ENCODE measurements at places on chromosomes 16 and 17. TPM values are rescaled to one million over a fixed set of nuclear protein-coding genes. Genes with fewer than 3 reads are reported as not detected.

The INO80E gene
- total RNA-seq, result 13.0 TPM

The OR2C1 gene
- total RNA-seq, result not detected

The ALOXE3 gene
- total RNA-seq, result not detected

The CCL17 gene
- not detected for total RNA-seq

DNA sequence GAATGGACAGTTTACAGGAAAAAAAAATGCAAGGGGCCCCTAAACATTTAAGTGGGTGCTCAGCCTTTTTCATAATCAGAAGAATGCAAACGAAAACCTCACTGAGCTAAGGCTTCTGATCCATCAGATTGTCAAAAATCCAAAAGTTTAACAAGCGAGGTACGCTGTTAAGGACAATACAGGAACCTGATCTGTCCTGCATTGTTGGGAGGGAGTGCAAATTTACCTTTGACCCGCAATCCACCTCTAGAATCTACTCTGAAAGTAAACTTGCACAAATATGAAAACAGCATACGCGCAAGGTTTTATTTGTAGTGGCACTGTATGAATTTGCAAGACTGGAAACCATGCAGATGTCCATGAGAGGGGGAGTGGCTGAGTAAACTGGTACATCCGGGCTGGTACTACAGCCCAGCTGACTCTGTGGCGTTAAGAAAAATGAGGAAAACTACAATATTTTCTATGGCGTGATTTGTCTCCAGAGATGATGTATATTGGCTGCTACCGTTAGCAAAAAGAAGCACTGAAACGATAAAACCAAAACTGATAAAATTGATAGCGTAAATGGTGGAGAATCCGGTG is 28.8 kb upstream of the ST6GALNAC1 start:
- DNase-seq, result peak; percentile 26

DNA sequence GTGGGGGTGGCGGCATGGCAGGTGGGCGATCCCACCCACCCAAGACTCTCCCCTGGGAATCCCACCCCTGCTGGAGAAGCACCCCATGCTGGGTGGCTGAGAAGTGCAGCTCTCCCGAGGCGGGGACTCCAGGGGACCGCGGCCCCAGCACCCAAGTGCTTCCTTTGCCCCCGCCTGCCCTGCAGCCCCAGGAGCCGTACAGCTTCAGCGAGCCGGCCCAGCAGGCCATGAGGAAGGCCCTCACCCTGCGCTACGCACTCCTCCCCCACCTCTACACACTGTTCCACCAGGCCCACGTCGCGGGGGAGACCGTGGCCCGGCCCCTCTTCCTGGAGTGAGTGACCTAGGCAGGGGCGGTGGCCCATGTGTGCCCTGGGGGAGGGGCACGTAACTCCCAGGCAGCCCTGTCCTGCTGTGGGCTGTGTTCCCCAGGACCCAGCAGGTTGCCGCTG is 11.7 kb downstream of the GAA start:
- DNase-seq, result no peak

DNA sequence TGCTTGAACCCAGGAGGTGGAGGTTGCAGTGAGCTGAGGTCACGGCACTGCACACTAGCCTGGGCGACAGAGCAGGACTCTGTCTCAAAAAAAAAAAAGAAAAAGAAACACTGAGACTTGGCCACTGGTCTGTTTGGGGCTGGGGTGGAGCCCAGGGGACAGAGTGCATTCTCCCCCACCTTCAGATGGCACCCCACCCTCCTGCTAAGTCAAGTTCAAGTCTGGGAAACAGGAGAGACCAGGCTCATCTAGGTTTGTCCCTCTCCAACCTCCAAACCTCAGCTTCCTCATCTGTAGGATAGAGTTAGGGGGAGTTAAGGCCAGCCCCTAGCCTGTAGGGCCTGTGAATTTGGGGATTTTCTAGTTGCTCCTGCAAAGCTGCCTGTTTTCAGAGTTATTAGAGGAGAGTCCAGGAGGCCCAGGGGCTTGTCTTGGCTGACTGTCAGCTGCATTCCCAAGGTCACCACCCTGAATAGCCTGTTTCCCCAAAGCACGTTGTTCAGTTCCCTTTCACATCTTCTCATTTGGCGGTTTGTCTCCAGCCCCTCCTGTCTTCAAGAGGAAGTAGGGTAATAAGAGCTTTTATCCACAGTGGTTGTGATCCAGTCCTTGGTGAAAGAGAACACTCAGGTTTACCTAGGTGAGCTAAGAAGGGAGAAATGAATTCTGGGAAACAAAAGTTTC is 2.2 kb downstream of the MT3 start:
- DNase-seq, result no peak

GRCh38 chr16:1677339-1677738 is 740 bp upstream of the JPT2 start:
- no peak for DNase-seq

GRCh38 chr17:48915459-48916282 is 7.5 kb downstream of the UBE2Z start:
- DNase-seq, result peak; percentile 71

DNA sequence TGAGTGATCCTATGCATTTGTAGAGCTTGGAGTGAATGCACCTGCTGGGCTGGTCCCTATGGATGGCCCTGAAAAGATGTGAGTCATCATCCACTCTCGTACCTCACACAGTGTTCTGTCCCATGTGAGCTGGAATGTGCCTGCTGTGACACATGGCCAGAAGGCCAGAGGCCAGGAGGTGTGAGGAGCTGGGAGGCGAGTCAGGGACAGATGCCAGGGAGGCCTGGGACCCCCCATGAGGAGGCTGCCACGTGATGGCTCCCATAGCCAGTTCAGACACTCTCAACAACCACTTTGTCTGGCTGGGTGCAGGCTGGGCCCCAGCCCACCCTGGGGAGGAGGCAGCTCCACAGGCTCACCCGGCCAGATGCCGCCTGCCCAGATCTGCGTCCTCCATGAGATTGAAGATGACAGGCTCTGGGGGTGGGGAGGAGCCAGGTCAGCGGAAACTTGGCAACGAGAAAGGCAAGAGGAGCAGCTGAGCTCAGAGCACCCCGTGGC is 168.8 kb downstream of the C16orf78 start:
- no peak for DNase-seq

- DNase-seq, result no peak
Measured at GRCh38 chr16:50367777-50368409, 895 bp downstream of the BRD7 start.

DNA sequence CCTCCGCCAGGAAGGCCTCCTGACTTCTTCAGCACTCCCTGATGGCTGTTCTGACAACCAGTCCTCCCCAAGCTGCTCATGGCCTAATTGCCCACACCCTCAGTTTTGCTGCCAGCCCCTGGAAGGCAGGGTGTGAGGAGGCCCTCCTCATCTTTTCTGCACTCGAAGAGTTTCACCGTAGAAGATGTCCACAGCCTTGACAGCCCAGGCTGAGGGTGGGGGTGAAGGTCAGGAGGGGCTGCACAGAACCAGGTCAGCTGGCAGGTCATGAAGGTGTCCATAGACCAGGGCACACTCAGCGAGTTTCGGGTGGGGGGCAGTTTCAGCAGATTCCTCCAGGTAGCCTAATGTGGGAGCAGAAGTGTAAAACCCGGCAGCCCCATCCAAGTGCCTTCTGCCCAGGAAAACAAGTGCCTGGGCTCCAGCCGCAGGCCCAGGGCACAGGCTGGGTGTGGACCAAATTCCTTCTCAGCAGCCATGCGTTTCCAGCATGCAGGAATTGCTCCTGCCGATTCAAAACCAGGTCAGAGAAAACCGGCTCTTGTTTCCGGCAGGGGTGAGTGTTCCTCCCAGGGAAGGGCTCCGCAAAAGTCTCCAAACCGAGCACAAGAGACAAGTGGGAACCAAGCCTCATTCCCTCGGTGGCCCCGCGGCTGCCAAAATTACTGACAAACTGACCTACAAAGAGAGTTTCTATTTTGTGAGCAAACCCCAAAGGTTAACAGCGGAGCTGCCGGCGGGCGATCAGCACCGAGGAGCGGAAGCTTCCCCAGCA is 228.8 kb downstream of the C16orf78 start:
- DNase-seq, result no peak

- no peak for DNase-seq
Measured at GRCh38 chr17:66006654-66007053, 185.3 kb downstream of the CEP112 start.

DNA sequence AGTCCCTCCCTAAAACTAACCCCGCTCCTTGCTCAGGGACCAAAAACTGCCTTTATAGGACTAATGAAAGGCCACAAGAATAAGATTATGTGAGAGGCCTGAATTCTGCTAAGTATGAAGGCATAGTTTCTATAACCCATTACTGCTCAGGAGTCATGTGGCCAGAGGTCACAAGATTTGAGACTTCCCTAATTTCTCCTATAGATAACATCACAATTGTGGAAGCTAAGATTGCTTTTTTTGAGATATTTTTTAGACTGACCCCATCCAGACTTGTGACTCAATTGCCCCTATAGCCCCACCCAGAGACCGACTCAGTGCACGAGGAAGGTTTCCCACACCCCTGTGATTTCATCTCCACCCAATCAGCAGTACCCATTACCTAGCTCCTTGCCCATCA is 504.1 kb upstream of the GOT2 start:
- DNase-seq, result no peak

DNA sequence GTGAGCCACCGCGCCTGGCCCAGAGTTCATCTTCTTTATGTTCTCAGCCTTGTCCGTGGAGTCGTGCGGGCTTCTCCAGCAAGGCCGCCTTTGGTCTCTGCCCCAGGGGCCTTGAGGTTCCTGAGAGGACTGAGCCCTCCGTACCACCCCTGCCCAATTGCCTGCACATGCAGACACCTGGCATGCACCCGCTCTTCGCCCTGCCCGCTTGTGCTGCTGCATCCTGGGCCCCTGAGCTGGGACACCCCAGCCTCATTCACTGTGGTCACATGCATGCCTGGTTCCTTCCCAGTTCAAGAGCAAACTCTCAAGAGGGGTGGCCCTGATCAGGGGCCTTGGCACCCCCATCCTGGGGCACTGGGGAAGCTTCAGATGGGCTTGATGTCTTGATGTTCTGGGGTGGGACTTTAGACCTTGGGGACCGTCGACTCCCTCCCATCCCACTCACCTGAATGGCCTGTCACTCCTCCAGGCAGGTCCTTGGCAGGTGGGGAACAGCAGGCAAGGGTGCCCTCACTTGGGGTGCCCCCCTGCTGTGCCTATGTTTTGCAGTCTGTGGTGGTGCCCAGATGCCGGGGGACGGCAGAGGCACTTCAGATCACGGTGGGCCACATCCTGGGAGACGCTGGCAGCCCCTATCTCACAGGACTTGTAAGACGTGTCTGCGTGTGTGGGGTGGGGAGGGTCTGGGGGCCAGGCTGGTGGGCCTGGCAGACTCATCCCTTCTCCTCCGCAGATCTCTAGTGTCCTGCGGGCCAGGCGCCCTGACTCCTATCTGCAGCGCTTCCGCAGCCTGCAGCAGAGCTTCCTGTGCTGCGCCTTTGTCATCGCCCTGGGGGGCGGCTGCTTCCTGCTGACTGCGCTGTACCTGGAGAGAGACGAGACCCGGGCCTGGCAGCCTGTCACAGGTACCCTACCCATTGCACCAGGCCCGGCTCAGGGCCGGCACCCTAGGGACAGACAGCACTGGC is 12.7 kb upstream of the SPNS2 start:
- DNase-seq, result no peak

DNA sequence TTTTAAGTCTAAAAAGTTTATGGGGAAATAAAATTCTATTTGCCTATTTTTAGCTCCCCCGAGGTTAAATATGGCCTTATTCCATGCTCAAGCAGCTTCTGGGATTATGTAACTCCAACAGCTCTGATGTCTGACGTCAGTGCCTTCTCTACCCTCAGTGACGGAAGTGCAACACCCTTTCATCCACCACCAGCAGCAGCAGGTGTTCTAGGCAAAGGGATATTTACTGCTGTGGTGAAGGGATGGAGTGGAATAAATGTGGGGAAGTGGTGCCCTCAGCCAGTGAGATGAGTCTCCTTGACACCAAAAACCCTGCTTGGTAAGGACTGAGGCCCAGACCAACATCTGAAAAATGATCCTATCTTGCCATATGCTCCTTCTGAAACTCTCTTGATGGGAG is 247.4 kb downstream of the SHISA9 start:
- no peak for DNase-seq

DNA sequence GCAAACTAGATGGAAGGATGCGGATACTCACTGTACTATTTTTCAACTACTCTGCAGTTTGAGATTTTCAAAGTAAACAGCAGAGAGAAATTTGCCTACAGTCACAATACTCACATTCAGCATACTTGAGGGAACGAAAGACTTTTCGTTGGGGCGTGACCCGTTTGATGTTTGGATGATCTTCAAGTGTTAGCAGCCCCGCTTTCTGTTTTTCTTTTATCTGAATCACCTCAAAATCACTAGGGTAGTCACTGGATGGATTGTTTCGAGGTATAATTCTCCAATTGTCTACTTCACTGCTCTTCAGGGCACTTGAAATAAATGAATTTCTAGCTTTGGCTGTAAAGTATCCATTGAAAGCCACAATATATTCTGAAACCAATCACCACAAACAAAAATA is 17.8 kb downstream of the MBTPS1 start:
- no peak for DNase-seq

- DNase-seq, result no peak
Measured at GRCh38 chr17:74274709-74275340, 791 bp downstream of the DNAI2 start.

DNA sequence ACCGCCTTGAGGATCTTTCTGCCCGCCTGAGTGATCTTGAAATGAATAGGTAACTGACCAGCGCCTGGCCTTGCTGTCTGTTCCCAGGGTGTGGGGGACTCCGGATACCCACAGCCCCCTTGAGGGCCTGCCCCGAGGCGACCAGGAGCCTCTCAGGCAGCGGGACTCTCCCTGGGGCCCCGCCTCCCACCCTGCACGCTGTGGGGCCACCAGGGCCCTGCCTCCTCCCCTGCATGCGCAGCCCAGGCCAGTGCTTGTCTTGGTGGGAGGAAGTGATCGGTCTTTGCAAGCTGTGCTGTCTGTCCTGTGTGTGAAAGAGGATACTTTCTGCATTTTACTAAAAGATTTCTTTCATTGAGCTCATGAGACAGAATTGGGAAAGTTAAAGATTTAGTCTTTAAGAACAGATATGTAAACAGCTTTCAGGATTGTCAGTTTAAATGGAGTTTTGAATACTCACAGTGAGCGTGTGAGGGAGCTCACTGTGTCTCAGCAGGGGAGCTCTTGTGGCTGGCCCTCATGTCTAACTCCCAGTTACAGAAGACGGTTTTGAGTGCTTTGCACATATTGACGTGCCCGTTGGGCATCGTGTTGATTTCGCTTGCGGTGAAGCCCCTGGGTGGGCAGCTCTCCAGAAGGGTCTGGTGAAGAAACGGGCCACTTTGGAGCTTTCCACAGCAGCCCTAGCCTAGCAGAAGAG is 36.1 kb upstream of the CAPN15 start:
- no peak for DNase-seq

- no peak for DNase-seq
Measured at GRCh38 chr17:1471911-1472821, 16.1 kb upstream of the CRK start.
